ENCODE measurements at places on chromosomes 1 and 21. TPM values are rescaled to one million over a fixed set of nuclear protein-coding genes. Genes with fewer than 3 reads are reported as not detected.

GRCh38 chr1:95094923-95095322 lies 22.2 kb upstream of the ALG14 start:
- no peak for DNase-seq

DNA sequence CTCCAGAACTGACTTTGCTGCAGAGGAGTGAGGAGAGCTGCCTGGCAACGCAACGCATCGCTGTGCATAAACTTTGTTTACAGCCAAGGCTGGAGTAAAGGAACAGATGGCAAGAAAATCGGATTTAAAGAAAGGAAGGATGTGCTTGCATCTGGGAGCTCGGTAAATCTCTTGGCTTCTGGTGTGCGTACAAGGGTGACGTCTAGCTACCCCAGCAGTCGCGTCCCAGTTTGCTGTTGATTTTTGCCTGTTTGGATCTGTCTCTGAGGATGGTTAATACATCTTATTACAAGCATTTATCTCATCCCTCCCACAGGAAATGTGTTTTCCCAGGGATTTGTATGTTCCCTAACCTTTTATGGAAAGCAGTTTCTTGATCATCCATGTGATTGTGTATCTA lies 73.3 kb upstream of the RALGPS2 start:
- no peak for DNase-seq

GRCh38 chr1:94383966-94384408 lies 34.2 kb upstream of the ABCD3 start:
- DNase-seq, result no peak

DNA sequence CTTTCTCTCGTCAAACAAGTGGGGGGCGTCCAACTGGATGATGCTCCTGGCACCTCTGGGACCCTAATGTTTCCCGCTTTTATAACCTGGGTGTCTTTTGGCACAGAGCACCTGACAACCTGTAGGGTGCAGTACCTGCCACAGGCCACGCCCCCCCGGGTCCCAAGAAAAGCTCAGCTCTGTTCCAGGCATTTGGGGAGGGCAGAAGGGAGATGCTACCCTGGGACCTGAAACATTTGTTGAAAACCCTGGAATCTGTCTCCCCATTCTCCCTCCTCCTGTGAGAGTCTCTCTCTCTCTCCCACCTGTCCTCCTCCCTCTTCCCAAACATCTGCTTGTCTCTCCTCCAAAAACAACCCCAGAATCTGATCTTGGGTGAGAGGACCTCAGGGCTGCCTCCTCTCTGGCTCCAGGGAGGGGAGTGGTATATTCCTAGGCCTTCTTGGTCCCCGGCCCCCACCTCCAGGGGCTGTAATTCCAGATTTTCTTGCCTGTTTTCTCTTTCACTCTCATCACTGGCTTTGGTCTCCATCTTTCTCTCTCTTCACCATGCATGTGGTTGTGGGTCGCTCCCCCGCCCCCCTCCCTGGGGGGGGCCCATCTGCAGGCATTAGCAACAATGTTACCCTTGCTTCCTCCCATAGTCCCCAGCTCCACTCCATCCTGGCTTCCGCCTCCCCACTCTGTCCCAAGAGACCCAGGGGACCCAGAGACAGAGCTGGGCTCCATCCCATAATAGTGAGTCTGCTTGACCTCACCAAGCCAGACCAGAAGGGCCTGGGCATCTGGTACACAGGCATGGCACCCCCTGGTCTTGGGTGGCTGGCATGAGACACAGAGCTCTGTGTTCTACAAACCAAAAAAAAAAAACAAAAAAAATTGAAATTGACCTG lies 4.1 kb downstream of the AHDC1 start:
- no peak for DNase-seq

DNA sequence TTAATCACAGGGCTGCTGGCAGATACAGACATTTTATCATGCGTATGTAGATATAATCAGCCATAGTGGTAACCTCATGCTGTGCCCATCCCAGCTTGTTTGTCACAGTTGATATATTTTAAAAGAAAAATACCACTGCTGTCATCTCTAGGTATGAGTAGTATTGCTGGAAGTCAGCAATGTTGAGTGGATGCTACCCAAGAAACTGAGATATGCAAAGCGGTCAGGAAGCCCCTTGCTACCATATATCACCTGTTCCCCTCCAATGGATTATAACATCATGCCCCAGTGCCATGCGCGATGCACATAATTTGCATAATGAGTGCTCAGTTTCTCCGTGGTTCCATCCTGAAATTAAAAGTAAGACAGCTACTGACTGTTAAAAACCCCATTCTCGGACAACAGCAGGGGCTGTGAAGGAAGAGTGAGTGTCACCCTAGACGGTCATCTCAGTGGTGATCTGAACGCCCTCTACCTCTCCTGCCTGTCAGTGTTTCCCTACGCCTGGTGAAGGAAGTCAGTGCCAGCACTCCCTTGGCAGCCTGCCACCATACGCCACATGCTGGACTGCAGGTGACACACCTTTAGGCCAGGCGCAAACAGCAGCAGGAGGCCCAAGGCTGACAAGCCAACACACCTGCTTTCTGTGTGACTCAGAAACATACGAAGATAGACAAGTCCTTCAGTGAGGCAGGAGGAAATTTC lies 2.7 kb downstream of the IL10RB start:
- DNase-seq, result no peak

- no peak for DNase-seq
Observed at GRCh38 chr1:42318601-42319000, 16.4 kb downstream of the FOXJ3 start.

DNA sequence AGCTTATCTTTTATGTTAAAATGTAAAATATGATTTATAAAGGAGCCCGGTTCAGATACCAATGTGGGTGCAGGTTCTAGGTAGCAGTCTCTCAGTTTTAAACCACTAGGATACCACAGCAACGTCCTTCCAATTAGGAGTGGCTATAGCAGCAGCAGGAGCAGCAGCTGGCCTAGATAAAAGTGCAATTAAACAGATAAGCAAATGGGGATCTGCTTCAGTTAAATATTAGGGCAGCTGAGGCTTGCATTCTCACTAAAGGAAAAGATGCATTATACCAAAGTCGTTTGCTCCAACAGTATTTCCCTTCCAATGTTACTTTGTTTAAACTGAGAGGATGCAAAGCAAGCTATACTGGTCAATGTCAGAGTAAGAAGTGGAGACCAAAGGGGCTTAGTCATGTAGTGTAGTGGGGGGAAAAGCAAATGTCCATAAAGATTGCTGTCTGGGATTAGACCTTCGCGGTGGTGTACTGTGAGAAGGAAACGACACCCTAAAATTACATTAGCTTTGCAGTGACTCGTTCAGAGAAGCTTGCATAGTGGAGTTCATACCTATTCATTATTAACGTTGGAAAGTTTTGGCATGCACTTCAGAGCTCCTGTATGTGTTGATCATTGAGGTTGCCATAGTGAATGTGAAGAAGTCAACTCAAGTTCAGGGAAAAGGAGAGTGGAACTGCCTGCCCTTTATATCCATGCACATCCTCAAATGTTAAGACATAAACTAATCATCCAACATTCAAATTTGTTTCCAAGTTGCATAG lies 272.2 kb downstream of the VAV3 start:
- DNase-seq, result no peak

GRCh38 chr1:184258525-184258924 lies 128.3 kb upstream of the C1orf21 start:
- DNase-seq, result no peak

GRCh38 chr1:72140222-72140621 lies 142.1 kb downstream of the NEGR1 start:
- no peak for DNase-seq

DNA sequence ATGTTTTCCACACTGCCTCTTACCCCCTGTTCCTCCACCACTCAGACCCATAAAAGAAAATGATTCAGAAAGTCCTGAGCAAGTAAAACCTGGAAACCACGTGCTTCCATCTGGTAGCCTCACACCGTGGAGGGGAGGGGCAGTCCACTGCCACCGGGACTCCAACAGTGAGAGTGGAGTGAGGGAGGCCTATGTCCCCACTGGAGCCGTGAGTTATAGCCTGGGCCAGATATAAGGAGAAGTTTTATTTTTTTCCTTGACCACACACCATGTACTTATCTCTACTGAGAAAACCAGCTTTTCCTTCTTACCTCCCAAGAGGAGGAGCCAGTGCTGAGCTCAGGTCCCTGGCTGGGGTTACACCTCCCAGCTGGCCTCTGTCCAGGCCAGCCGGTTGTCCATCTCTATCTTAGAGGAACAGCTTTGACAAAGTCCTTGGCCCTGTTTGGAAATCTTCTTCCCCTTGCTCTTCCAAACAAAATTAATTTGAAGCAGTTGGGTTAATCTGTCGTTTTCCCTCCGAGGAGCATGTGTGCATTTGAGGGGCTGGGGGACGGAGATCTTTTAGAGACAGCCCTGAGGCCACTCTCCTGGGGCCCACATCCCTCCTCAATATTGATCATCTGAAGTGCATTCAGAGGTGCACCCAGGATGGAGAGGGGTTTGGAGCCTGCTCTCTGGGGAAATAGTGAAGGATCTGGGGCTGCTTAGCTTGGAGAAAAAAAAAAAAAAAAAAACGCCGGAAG lies 49.1 kb upstream of the SERBP1 start:
- no peak for DNase-seq

GRCh38 chr1:160085686-160086455 lies 4.5 kb downstream of the KCNJ9 start:
- peak; percentile 79 for DNase-seq

GRCh38 chr1:150479927-150480352 lies 7.3 kb upstream of the TARS2 start:
- no peak for DNase-seq

DNA sequence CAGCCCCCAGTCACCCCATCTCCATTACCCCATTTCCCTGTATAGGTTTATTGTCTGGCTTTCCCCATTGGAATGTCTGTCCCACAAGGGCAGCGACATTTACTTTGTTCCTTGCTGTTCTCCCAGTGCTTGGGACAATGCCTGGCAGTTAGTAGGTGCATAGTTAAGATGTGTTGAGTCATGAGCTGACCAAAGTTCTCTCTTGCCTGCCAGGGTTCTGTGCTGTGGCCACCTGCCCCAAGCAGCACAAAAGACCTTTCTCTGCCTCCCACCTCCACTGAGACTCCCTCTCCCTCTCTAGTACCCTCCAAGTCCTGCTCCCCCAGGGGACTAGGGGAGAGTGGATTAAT lies 40.0 kb downstream of the TMCO4 start:
- no peak for DNase-seq

DNA sequence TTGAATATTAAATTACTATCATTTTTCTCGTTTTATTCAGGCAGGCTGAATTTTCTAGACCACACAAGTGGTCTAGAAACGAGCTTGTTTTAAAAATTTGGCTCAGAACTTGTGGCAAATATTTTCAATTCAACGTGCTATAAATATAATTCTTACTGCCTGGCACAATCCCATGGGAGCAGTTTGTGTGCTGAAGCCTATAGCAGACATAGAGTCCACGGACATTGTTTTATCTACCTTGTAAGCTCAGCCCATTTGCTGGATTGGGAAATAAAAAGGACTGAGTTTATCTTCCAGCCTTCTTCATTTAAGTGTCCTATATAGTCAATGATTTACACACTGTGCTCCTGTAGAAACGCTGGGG lies 103.4 kb downstream of the ZBTB18 start:
- no peak for DNase-seq

DNA sequence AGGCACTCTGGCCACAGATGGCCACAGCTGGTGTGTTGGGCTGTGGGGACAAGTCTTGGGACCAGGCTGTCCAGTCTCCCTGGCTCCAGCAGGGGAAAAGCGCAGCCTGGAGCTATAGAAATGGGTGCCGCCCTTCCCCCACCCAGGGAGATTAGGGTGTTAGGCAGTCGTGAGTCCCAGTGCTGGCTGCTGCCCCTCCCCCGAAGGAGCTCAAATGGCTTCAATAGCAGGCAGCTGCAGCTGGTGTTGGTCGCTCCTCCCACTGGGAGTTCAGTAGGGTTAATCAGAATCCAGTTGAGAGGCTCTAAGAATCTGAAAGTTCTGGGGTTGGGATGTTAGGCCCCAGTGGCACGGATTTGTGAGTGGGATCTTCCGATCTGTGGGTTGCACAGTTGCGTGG lies 595.6 kb upstream of the PKN2 start:
- no peak for DNase-seq

DNA sequence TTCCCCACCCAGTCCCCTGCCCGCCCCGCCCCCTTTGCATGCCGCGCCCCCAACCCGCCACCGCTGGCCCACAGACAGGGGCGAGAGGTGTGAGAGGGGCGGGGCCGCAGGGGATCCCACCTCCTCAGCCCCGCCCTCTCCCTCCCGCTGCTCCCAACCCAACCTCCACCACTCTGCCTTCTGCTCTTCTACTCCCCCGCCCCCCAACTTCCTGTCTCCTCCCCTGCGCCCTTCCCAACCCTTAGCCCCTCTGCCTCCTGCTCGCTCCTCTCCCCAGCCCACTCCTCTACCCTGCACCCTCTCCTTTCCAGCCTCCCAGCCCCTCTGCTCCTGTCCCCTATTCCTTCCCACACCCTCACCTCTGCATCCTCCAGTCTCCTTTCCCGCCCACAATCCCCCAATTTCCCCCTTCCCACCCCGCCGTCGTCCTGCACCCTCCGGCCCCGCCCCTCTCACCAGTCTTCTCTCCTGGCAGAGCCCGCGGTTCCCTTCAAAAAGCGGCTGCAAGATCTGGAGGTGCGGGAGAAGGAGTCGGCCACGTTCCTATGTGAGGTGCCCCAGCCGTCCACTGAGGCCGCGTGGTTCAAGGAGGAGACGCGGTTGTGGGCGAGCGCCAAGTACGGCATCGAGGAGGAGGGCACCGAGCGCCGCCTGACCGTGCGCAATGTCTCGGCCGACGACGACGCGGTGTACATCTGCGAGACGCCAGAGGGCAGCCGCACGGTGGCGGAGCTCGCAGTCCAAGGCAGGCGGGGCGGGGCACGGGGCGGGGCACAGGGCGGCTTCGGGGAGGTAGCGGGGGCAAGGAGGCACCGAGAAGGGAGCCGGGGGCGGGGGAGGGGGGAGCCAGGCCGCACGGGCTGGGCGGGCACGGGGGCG lies 5.4 kb downstream of the OBSCN start:
- peak; percentile 91 for DNase-seq

DNA sequence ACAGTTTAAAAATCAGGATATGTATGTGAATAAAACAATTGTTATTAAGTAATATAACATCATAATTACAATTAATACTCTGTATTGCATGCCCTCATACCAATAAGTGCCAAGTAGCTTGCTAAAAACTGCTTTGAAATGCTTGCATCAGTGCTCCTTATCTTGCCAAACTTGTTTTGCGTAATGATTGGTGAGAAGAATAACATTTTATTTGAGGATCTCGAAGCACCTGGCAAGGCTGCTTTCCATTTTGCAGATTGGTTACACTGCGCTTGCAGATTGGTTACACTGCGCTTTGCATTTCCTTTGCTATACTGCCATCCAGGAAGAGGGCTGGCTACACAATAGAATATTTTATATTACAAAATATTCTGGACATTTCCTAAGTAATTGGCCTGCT lies 1.7 kb upstream of the PBX1 start:
- DNase-seq, result no peak

DNA sequence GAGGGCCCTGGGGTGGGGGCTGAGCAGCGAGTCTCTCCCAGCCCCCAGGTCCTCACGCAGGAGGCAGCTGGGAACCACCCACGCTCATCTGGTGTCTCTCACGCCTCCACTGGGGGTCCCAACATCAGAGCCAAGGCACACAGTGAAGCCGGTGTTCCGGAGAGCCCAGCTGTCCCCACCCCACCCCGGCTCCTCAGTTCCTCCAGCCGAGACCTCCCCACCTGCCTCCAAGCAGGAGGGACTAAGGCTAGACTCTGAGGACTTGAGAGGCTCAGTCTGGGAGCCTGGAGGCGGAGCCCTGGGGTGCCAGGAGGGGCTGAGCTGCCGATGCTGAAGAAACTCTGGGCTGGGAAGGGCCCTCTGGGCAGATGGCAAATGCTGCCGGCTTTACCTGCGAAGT lies 1.6 kb upstream of the HPCA start:
- no peak for DNase-seq

OR14K1 gene
- not detected for total RNA-seq

ESPN gene
- 0.77 TPM for total RNA-seq

CRNN gene
- not detected for total RNA-seq

GPATCH3 gene
- 14.8 TPM for total RNA-seq

CELA2A gene
- total RNA-seq, result not detected

HRNR gene
- not detected for total RNA-seq

ERICH3 gene
- not detected for total RNA-seq

LAD1 gene
- not detected for total RNA-seq

Data from activated CD4-positive, alpha-beta T cell treated with anti-CD3 and anti-CD28 coated beads, Interleukin-2, amount 10 ng/mL, durations not matched to agents 7 days and 5 days (primary cell).